ENCODE measurements at places on chromosomes 5 and 9. TPM values are rescaled to one million over a fixed set of nuclear protein-coding genes. Genes with fewer than 3 reads are reported as not detected.

- DNase-seq: no peak
- no peaks in the 10 kb centered on the region for H3K4me1 ChIP-seq
- no peak overlapping the region for H3K27ac ChIP-seq
- H3K36me3 ChIP-seq: no peaks in the 10 kb centered on the region
These were observed 221.4 kb downstream of the CFAP90 start for GRCh38 chr5:7629561-7629960.

GRCh38 chr9:18665947-18666346 is 192.0 kb downstream of the ADAMTSL1 start:
- peaks cover 9% of the 10 kb centered on the region for H3K27me3 ChIP-seq
- no peaks in the 10 kb centered on the region for H3K36me3 ChIP-seq
- no peaks in the 10 kb centered on the region for H3K4me1 ChIP-seq
- DNase-seq: no peak

DNA sequence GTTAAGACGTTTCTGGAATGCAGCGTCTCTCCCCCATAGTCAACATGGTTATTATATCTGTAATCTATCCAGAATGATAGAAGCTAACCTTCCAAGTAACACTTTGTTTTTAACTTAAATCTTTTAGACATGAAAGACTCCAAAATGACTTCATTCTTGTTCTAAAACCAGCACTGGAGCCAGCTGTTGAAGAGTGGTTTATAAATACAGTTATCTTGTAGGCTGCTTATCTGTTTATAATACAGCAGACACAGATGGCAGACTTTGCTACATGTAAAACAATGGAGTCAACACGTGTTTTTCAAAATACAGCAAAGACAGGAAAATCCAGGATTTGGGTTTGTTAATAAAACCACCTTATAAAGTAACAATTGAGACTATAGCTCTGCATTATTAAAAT is 48.8 kb upstream of the RETREG1 start:
- no peak for DNase-seq
- H3K4me3 ChIP-seq: no peak overlapping the region
- H3K4me1 ChIP-seq: peaks cover 12% of the 10 kb centered on the region
- H3K27ac ChIP-seq: no peak overlapping the region

GRCh38 chr9:132754236-132754635 is 84.0 kb downstream of the GTF3C4 start:
- H3K4me3 ChIP-seq: no peak overlapping the region
- no peak overlapping the region for H3K27ac ChIP-seq
- no peak for DNase-seq
- H3K36me3 ChIP-seq: no peaks in the 10 kb centered on the region
- peaks cover 10% of the 10 kb centered on the region for H3K27me3 ChIP-seq
- H3K4me1 ChIP-seq: no peaks in the 10 kb centered on the region

- H3K4me1 ChIP-seq: no peaks in the 10 kb centered on the region
- H3K4me3 ChIP-seq: no peak overlapping the region
- H3K27ac ChIP-seq: no peak overlapping the region
- no peak for DNase-seq
These were observed 16.6 kb downstream of the OCLN start for GRCh38 chr5:69509212-69509611.

- H3K27me3 ChIP-seq: no peaks in the 10 kb centered on the region
- no peaks in the 10 kb centered on the region for H3K4me1 ChIP-seq
- no peak overlapping the region for H3K4me3 ChIP-seq
These were observed 308.8 kb upstream of the IRX2 start for GRCh38 chr5:3060283-3060682.

- no peaks in the 10 kb centered on the region for H3K27me3 ChIP-seq
- peaks cover 3% of the 10 kb centered on the region for H3K36me3 ChIP-seq
- no peak for DNase-seq
- H3K4me1 ChIP-seq: peaks cover 74% of the 10 kb centered on the region
- H3K4me3 ChIP-seq: peak overlapping the region; percentile 26
These were observed 28.9 kb upstream of the EEIG1 start for GRCh38 chr9:128009639-128010038.

GRCh38 chr5:122694884-122695283 is 80.0 kb upstream of the SNX2 start:
- no peak for DNase-seq
- no peaks in the 10 kb centered on the region for H3K36me3 ChIP-seq
- no peak overlapping the region for H3K27ac ChIP-seq
- no peak overlapping the region for H3K4me3 ChIP-seq
- no peaks in the 10 kb centered on the region for H3K4me1 ChIP-seq
- H3K27me3 ChIP-seq: no peaks in the 10 kb centered on the region

- no peak overlapping the region for H3K27ac ChIP-seq
- H3K27me3 ChIP-seq: no peaks in the 10 kb centered on the region
- no peak overlapping the region for H3K4me3 ChIP-seq
- H3K4me1 ChIP-seq: no peaks in the 10 kb centered on the region
These were observed 24.6 kb downstream of the SLC31A1 start for GRCh38 chr9:113245894-113246293.

GRCh38 chr9:130043654-130044623 is 950 bp upstream of the FNBP1 start:
- no peaks in the 10 kb centered on the region for H3K27me3 ChIP-seq
- peaks cover 28% of the 10 kb centered on the region for H3K4me1 ChIP-seq
- peak overlapping the region; percentile 93 for H3K27ac ChIP-seq

- H3K27me3 ChIP-seq: peaks cover 8% of the 10 kb centered on the region
- H3K4me3 ChIP-seq: no peak overlapping the region
- no peaks in the 10 kb centered on the region for H3K4me1 ChIP-seq
- no peak overlapping the region for H3K27ac ChIP-seq
- H3K36me3 ChIP-seq: no peaks in the 10 kb centered on the region
- DNase-seq: no peak
These were observed 169.1 kb downstream of the YTHDC2 start for GRCh38 chr5:113682497-113683136.

- H3K27ac ChIP-seq: no peak overlapping the region
- DNase-seq: no peak
- H3K4me3 ChIP-seq: no peak overlapping the region
- no peaks in the 10 kb centered on the region for H3K27me3 ChIP-seq
These were observed 10.3 kb upstream of the GPBP1 start for GRCh38 chr5:57163553-57164006.

DNA sequence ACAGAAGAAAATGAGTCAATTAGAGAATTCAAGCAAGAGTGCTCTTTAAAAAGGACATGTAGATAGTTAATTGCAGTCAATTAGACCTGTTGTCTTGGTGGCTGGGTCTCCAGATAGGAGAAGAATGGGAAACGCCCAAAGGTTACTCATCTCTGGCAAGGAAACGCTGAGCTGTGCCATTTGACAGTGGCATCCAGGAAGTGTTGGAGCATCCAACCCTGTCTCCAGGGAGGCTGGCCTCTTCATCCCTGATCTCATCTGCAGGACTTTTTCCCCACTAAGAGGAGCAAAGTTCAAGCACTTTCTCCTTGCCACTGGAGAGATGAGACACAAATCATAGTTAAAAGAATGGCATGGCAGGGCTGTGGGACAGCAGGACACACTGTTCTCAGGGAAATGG is 111.7 kb upstream of the MSX2 start:
- H3K27ac ChIP-seq: no peak overlapping the region
- H3K36me3 ChIP-seq: no peaks in the 10 kb centered on the region
- DNase-seq: no peak
- H3K4me1 ChIP-seq: no peaks in the 10 kb centered on the region
- no peaks in the 10 kb centered on the region for H3K27me3 ChIP-seq

DNA sequence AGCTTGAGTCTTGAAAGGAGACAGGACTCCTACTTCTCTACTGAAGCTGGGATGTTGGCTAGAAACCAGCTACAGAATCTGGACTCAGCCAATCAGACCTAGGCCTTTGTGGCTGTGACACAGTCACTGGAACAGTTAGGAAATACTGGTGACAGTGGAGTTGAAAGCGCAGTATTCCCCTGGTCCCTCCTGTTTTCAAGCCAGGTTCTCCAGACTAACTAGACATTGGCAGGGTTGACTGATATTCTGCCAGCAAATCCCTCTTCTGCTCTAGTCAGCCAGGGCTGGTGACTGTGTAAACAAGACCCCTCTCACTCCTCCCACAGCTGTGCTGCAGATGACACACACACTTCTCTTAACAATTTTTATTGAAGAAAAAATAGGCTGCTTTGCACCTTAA is 8.7 kb downstream of the SHROOM1 start:
- DNase-seq: no peak
- peaks cover 27% of the 10 kb centered on the region for H3K4me1 ChIP-seq
- peaks cover 6% of the 10 kb centered on the region for H3K27me3 ChIP-seq
- no peaks in the 10 kb centered on the region for H3K36me3 ChIP-seq
- no peak overlapping the region for H3K4me3 ChIP-seq

DNA sequence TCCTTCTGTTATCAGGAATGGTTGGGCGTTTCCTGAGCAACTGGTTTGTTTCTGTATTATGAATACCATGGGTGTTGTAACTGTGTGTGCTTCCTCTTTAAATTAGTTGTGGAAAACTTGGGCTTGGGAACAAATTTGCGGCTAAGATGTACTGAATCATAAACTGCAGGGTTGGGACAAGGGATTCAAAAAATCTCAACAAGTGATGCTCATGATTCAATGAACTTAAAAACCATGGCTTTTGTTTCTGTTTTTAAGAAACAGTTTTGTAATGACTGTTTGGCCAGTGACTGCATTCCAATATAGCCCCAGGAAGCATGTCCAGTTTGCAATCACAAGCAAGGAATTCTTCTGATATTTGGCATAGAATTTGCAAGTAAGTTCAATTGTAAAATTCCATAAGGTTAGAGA is 657.5 kb upstream of the WWC1 start:
- H3K4me1 ChIP-seq: no peaks in the 10 kb centered on the region
- H3K4me3 ChIP-seq: no peak overlapping the region

GRCh38 chr5:162800301-162800700 is 637.1 kb upstream of the CCNG1 start:
- no peaks in the 10 kb centered on the region for H3K27me3 ChIP-seq
- no peak for DNase-seq
- H3K36me3 ChIP-seq: no peaks in the 10 kb centered on the region
- H3K4me3 ChIP-seq: no peak overlapping the region

GRCh38 chr5:74299833-74300232 is 340.7 kb downstream of the ENC1 start:
- peaks cover 3% of the 10 kb centered on the region for H3K27me3 ChIP-seq
- H3K27ac ChIP-seq: no peak overlapping the region
- no peak for DNase-seq
- no peaks in the 10 kb centered on the region for H3K4me1 ChIP-seq

DNA sequence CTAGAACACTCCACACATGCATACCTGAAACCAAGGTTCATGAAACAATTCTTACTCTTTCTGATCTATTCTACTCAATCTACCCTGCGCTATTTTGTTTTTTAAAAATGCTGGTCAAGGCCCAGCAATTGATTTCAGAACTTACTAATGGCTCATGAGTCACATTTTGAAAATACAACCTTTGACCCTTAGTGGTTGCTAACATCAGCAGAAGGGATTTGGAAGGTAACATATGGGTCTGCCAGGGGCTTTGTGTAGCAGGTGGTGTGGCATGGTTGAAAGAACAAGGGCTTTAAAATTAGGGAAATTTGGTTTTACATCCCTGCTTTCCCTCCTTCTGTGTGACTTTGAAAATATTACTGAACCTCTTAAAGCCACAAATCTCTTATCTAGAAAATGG is 101.4 kb downstream of the ATG10 start:
- H3K36me3 ChIP-seq: no peaks in the 10 kb centered on the region
- H3K4me1 ChIP-seq: peaks cover 3% of the 10 kb centered on the region
- H3K4me3 ChIP-seq: no peak overlapping the region
- H3K27me3 ChIP-seq: no peaks in the 10 kb centered on the region
- no peak for DNase-seq

DNA sequence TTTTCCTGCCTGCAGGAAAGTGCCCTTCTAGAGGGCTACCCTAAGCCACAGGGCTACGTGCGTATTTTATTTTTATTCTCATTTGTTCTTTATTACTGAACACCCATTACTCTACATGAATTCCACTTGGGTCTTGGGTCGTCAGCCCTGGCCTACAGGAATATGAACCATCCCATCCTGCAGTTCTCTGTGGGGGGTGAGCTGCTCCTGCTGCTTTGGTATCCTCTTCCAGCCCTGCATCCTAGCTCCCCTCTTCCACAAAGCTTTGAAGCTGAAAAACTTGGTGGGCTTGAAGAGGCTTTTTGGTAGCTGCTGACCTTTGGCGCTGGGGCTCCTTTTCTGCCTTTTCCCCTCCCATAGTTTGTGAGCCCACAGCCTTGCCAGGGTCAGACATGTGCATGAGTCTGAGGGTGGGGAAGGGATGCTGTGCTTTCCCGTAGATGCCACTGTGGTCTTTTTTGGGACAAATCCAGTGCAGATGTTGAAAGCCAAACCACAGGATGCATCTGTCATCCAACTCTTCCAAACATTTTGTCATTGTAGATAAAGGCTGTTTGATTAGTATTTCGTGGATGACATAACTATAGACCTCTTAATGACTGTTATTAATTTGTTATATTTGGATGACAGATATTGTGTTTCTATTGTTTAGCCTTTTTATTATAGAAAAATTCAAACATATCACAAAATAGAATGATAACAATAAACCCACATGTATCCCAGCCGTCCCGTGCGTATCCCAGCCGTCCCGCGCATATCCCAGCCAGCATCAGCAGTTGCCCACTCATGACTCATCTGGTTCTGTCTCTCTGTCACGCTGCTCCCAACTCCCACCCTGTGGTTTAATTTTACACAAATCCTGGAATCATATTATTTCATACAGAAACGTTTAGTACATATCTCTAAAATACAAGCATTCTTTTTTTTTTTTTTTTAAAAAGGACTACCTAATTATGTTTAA is 43.9 kb downstream of the SLC46A2 start:
- peaks cover 13% of the 10 kb centered on the region for H3K4me1 ChIP-seq
- no peak for DNase-seq
- no peak overlapping the region for H3K27ac ChIP-seq
- H3K36me3 ChIP-seq: peaks cover 31% of the 10 kb centered on the region

- peaks cover 4% of the 10 kb centered on the region for H3K36me3 ChIP-seq
- H3K4me1 ChIP-seq: peaks cover 56% of the 10 kb centered on the region
- no peak for DNase-seq
- peak overlapping the region; percentile 46 for H3K4me3 ChIP-seq
- no peaks in the 10 kb centered on the region for H3K27me3 ChIP-seq
These were observed 7.7 kb downstream of the RALGDS start for GRCh38 chr9:133113163-133113948.

GRCh38 chr9:89430995-89431394 is 66.9 kb downstream of the SEMA4D start:
- no peak for DNase-seq
- H3K4me1 ChIP-seq: peaks cover 98% of the 10 kb centered on the region
- H3K4me3 ChIP-seq: no peak overlapping the region
- no peaks in the 10 kb centered on the region for H3K27me3 ChIP-seq
- peaks cover 32% of the 10 kb centered on the region for H3K36me3 ChIP-seq
- peak overlapping the region; percentile 79 for H3K27ac ChIP-seq

Gene RAB14
- total RNA-seq: 49.6 TPM

Gene GCNT1
- total RNA-seq: 2.3 TPM

Gene SLC25A48
- not detected for total RNA-seq

Gene CCDC192
- not detected for total RNA-seq

Gene SSNA1
- 43.4 TPM for total RNA-seq

Gene C5orf63
- 23.7 TPM for total RNA-seq

Gene AP3S1
- total RNA-seq: 43.1 TPM

Gene IRX1
- not detected for total RNA-seq

Gene C9orf72
- 30.6 TPM for total RNA-seq

Gene SWI5
- 11.7 TPM for total RNA-seq

Gene SLC36A3
- total RNA-seq: not detected

Gene BTNL9
- total RNA-seq: 0.25 TPM

Gene SPINK7
- not detected for total RNA-seq

Gene ITK
- total RNA-seq: 490 TPM

Gene TMEM203
- total RNA-seq: 43.0 TPM

Gene ACOT12
- total RNA-seq: not detected

Gene SLCO6A1
- not detected for total RNA-seq

Gene PCSK1
- not detected for total RNA-seq
